Stimulated activated naive CD4-positive, alpha-beta T cell treated with Interleukin-2 at 50 U/mL for 16 hours (primary cell): ENCODE measurements at places on chromosomes 5 and 9.

GRCh38 chr9:137236936-137237421 lies 4.1 kb upstream of the TUBB4B start:
- no peak for DNase-seq

DNA sequence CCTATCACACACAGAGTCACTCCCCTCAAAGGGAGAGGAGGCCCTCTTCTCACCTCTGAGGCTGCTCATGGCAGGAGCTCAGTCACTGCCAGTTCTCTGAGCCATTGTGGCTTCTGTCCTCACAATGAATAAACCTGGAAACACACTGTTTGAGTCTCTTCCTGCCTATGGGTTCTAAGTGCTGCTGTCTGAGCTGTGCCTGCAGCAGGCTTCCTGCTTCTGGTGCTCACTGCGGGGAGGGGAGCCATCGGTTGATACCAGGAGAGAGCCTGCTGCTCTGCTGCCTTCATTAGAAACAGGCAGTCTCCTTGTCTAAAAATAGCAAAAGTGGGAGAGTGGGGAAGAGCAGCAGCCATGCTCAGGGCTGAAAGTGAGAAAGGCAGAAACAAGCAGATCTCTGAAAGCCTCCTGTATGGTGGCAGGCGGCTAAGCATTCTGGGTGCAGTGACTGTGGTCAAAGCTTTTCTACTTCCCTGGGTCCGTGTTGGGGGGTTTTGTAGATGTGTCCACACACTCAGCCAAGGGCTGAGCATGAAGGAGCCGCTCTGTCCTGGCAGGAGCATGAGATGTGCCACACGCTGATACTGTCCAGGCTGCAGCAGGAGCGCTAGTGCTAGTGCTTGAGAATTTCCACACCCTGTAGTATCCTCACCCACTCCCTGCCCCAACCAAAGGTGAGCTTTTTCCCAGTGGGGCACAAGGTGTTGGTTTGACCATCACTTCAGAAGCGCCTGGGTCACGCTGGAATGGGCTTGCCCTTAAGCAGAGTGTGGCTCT lies 34.2 kb downstream of the PRKACG start:
- no peak for DNase-seq

DNA sequence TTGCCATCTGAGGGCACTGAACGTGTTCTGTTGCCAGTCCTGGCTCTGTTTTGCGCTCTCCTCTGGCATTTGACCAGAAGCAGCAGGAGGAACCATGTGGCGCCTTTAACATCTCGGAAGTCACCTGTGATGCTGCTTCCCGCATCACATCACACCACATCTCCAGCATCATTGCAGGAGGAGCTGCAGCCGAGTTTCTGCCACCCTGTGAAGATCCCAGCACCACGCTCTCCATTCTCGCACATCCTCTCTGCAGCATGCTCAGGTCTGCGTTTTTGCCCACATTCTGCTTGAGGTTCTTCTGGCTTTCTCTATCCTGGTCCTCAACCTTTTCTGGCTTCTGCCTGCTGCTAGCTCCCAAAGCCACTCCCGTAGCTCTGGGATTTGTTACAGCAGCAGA lies 11.0 kb upstream of the IRX4 start:
- no peak for DNase-seq

GRCh38 chr9:111925784-111926183 lies 29.2 kb downstream of the UGCG start:
- DNase-seq = no peak

- DNase-seq = no peak
These were observed 62.0 kb downstream of the SUSD1 start for GRCh38 chr9:112112941-112113681.

DNA sequence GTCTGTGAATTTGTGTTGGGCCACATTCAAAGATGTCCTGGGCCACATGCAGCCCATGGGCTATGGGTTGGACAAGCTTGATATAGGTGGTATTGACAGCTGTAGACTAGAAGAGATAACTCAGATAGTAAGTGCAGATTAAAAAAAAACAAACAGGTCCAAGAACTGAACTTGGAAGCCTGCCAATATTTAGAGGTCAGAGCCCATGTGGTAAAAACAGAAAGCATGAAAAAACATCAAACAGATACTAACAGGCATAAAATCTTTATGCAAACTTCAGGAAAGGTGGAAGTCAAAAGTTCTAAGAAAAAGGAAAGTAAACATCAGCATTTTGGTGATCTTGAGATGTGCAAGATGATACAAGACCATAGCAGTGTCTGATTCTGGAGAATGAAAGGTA lies 155.1 kb upstream of the NR4A3 start:
- no peak for DNase-seq

DNA sequence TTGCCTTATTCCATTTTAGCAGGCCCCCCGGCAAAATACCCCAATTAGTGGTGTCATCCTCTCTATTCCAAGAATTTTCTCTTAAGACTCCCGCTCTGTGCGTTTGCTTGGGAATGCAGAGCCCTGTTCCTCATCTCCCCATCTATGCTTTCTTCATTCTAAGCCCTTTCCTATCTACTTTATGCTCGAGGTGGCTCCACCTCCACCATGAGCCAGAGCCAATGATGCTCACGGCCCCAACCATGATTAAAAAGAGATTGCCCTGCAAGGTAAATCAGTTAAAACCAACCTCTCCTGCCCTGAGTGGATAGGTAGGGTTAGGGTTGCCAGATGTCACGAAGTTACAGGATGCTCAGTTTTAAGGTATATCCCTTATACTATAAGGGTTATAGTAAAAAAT lies 677 bp upstream of the TXNDC15 start:
- DNase-seq = no peak

DNA sequence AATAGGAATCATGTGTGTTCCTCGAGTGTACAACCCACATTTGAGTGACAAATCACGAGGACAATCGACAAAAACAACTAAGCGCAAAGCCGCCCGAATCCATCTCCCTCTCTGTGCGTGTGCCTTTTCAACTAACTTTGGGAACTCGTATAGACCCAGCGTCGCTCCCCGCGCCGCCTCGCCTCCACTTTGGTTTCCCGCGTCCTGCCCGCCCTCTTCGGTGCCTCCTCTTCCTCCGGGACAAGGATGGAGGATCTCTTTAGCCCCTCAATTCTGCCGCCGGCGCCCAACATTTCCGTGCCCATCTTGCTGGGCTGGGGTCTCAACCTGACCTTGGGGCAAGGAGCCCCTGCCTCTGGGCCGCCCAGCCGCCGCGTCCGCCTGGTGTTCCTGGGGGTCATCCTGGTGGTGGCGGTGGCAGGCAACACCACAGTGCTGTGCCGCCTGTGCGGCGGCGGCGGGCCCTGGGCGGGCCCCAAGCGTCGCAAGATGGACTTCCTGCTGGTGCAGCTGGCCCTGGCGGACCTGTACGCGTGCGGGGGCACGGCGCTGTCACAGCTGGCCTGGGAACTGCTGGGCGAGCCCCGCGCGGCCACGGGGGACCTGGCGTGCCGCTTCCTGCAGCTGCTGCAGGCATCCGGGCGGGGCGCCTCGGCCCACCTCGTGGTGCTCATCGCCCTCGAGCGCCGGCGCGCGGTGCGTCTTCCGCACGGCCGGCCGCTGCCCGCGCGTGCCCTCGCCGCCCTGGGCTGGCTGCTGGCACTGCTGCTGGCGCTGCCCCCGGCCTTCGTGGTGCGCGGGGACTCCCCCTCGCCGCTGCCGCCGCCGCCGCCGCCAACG lies at the start of gene GPR150:
TSS of gene GPR150 (plus strand) at position 58 of the 840 bp plus-strand sequence. CDS start at position 247, 189 bp downstream.
- peak; percentile 60 for DNase-seq

DNA sequence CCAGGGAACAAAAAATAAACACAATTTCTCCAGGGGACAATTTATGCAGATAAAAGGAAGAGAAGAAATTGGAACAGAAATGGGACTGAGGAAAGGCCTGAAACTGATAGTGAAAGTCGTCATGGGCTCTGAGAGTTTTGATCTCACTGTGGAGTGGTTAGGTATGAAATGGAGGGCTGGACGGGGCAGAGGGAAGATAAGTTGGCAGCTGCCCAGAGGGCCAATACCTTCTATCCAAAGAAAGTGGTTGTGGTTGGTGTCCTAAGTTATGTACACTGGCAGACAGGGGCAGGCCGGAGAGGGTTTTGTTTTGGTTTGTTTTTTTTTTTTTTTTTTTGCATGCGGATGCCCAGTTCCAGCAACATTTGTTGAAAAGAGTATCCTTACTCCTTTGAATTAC lies 46.1 kb downstream of the ZNF618 start:
- no peak for DNase-seq

DNA sequence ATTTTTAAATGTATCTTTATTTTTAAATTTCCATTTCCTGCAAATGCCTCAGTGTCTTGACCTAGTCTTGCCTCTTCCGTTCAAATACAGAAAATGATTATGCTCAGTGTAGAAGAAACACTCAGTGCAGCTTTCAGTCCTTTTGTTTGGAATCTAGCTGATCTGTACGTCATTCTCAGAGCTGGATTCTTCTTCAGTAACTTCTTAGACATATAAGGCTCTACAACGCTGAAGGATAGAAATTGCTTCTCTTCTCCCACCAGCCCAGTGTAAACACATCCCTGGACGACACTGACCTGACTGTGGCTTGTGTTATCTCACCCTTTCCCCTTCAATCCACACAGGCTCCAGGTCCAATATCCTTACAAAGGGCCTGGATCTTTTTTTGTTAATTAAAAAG lies 3.2 kb upstream of the ALDH1B1 start:
- DNase-seq = no peak

GRCh38 chr5:169002953-169003555 lies 297.9 kb downstream of the SLIT3 start:
- no peak for DNase-seq

- DNase-seq = no peak
These were observed 693.5 kb downstream of the PTPRD start for GRCh38 chr9:9919174-9919775.
